A549 treated with Mapracorat at 1 μM for 4 hours (cell line): ENCODE measurements at places on chromosomes 7 and 10. TPM values are rescaled to one million over a fixed set of nuclear protein-coding genes. Genes with fewer than 3 reads are reported as not detected.

TRIM73 gene
- 1.2 to 2.7 TPM (median 2.6 TPM) in 5 replicates for total RNA-seq

NAT16 gene
- 0.15 to 0.20 TPM (median 0.15 TPM) in 5 replicates for total RNA-seq

C10orf143 gene
- 0.66 to 1.00 TPM (median 0.81 TPM) in 5 replicates for total RNA-seq

CRYGN gene
- not detected in 5 replicates for total RNA-seq

CFAP69 gene
- total RNA-seq: 2.0 to 3.3 TPM (median 2.4 TPM) in 5 replicates

FAM180A gene
- 0.09 to 0.14 TPM (median 0.11 TPM) in 3 of 5 replicates, not detected in the others for total RNA-seq

FANK1 gene
- total RNA-seq: 2.2 to 3.3 TPM (median 2.3 TPM) in 5 replicates

EN2 gene
- 0.54 to 1.1 TPM (median 0.86 TPM) in 5 replicates for total RNA-seq

NACAD gene
- 0.10 to 0.40 TPM (median 0.28 TPM) in 5 replicates for total RNA-seq

SPDYE11 gene
- not detected in 5 replicates for total RNA-seq

RSU1 gene
- total RNA-seq: 75.7 to 92.1 TPM (median 86.0 TPM) in 5 replicates

IGF2BP3 gene
- total RNA-seq: 21.3 to 32.5 TPM (median 29.1 TPM) in 5 replicates

IGFBP3 gene
- total RNA-seq: 123 to 199 TPM (median 170 TPM) in 5 replicates

AMPH gene
- 0.05 to 0.13 TPM (median 0.11 TPM) in 4 of 5 replicates, not detected in the other for total RNA-seq

ORAI2 gene
- 22.7 to 40.0 TPM (median 33.5 TPM) in 5 replicates for total RNA-seq

MPP7 gene
- 0.06 to 0.29 TPM (median 0.23 TPM) in 5 replicates for total RNA-seq

DOCK1 gene
- 20.1 to 25.5 TPM (median 24.2 TPM) in 5 replicates for total RNA-seq

ZKSCAN1 gene
- total RNA-seq: 6.4 to 9.7 TPM (median 9.0 TPM) in 5 replicates

OPN4 gene
- total RNA-seq: not detected in 5 replicates

FZD1 gene
- 2.2 to 2.5 TPM (median 2.4 TPM) in 5 replicates for total RNA-seq

PTPRZ1 gene
- not detected in 5 replicates for total RNA-seq

TEX36 gene
- total RNA-seq: not detected in 5 replicates

RBM20 gene
- 2.3 to 3.2 TPM (median 3.0 TPM) in 5 replicates for total RNA-seq

DLX6 gene
- not detected in 5 replicates for total RNA-seq
